ENCODE measurements at places on chromosomes 3 and 15.
A peak's percentile ranks its signal among the peaks of the same experiment; 100 is the strongest.

- no peak for DNase-seq
These were observed 34.7 kb downstream of the NUSAP1 start for GRCh38 chr15:41367418-41367817.

GRCh38 chr3:50435371-50436113 lies 67.9 kb downstream of the CACNA2D2 start:
- no peak for DNase-seq

- DNase-seq, result no peak
These were observed 26.2 kb downstream of the PCSK6 start for GRCh38 chr15:101463270-101463669.

DNA sequence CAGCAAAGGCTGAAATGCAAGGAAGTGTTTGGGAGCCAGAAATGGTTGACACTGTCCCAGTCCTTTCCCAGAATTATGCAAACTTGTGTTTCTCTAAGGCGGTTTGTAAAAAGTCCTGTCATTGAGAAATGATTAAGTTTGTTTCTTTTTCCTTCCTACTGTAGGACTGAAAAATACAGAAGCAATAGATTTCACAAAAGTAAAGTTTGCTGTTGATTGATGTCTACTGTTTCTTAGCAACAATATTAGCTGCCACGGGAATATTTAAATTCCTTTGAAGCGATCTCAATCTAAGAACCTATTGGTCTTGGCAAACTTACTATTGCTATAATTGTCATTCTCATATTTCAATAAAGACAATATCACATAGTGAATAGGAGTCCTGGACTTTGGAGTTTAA lies 100.7 kb upstream of the IL12A start:
- no peak for DNase-seq

GRCh38 chr3:15272426-15273196 lies 59.8 kb downstream of the SH3BP5 start:
- no peak for DNase-seq

GRCh38 chr15:98896802-98897732 lies 110.5 kb downstream of the PGPEP1L start:
- peak; percentile 99 for DNase-seq

DNA sequence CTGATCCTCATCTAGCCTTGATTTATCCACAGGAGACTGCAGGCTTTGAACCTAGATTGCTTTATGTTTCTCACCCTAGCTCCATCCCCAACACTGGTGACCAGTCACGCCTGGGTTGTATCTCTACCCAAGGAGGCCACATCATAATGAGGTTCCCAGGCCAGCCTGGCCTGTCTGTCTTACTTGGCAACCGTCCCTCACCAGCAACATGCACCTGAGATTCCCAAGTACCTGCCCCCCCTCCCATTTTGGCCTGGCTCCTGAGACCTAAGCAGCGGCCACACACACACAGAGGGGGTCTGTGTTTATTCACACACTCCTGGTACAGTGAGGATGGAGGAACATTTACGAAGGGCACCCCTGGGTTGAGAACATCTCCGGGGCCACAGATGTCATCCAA lies 2.4 kb downstream of the CAMK2N2 start:
- DNase-seq, result no peak

DNA sequence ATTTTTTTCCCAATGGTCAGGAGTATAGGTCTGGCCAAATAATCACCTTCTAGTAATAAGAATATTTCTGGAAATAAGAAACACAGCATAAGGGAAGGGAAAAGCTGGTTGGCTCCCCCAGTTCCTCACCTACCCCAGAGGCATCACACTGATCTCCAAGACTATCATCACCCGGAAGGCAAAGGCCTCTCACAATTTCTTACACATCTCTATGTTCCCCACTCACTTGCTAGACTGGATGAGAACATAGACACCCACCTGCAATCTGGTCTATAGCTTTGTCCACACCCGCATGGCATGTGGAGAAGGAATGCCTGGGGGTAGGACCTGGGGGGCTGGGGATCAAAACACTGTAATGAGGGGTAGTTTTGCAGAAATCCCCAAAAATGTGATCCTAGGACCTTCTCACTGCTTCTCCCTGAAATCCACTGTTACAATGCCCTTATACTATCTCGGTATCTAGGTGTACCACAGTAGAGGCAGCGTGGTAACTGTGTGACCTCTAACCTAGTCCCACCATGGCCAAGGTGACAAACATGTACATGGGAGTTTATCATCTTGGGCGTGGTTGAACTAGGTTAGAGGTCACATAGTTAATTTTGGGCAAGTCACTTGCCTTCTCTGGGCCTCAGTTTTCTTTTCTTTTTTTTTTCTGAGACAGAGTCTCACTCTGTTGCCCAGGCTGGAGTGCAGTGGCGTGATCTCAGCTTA lies 29.5 kb upstream of the NRROS start:
- DNase-seq, result no peak

GRCh38 chr3:13579063-13579462 lies 30.1 kb downstream of the FBLN2 start:
- DNase-seq, result peak; percentile 47

GRCh38 chr3:48394391-48394790 lies 22.4 kb downstream of the FBXW12 start:
- no peak for DNase-seq

DNA sequence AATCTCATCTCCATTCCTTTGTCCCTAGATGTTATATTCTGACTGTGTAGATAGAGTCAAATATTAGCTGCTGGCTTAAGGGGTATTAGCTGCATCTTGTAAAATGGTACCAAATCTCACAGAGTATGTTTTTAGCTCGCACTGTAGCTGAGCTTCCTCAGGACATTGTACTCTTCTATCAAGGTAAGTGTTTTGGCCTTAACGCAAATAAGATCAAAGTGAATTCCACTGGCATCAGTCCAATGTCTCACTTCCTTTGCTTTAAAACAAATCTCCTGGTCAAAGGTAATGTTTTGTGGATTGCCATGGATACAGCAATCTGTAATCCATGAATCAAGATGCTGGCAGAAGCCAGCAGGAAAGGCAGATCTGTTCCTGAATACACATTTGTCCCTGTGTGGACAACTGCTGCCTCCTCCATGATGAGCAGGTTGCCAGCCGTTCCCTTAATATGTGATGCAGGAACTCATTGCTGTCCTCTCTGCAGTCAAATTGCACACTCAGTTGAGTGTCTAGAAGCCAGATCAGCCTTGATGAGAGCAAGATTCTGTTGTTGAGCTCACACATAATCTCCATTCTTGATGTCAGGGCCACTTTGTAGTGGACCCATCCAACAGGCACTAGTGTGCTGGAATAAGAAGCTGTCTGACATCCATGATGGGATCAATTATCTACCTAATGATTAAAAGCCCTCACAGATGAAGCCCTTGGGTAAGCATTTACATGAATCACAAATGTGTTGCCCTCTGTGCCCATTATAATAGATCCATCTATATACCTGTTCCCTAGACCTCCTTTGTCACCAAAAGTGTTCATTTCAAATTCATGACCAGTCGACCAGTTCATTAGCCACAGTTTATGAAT lies 96.6 kb upstream of the AGTR1 start:
- peak; percentile 65 for DNase-seq

GRCh38 chr15:31867536-31868442 lies 162.5 kb upstream of the CHRNA7 start:
- peak; percentile 10 for DNase-seq

DNA sequence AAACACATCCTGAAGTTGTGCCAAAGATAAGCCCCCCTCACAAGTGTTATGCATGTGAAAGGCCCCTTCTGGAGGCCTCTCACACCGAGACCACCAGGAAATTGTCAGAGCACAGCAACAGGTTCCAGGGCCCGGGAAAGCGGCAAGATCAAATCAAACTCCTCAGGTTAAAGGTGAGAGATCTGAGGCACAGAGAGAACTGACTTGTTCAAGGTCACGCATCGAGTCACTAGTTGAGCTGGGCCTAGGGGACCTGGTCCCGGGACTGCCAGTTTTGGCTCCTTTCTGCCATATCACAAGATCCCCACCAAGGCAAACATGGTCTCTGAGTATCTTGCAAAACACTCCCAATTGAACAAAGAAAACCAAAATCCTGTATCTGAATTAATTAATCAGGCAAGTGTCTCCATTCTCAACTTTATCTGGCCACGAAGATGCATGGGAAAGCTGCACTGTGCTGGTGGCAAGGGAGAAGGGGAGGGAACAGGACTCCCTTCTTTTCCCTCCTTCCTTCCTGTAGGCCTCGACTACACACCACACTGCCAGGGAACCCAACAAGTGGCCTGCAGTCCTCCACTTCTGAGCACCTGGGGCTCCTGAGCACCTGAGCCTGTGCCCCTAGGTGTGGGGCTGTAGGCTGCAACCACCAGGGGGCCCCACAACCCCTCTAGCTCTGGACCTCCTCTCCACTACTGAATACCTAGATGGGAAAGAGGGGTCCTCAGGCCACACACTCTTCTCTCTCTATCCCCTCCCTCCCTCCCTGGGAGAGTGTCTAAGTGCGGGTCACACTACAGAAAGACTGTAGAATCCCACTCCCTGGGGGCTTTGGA lies 37.3 kb downstream of the ANP32A start:
- no peak for DNase-seq

DNA sequence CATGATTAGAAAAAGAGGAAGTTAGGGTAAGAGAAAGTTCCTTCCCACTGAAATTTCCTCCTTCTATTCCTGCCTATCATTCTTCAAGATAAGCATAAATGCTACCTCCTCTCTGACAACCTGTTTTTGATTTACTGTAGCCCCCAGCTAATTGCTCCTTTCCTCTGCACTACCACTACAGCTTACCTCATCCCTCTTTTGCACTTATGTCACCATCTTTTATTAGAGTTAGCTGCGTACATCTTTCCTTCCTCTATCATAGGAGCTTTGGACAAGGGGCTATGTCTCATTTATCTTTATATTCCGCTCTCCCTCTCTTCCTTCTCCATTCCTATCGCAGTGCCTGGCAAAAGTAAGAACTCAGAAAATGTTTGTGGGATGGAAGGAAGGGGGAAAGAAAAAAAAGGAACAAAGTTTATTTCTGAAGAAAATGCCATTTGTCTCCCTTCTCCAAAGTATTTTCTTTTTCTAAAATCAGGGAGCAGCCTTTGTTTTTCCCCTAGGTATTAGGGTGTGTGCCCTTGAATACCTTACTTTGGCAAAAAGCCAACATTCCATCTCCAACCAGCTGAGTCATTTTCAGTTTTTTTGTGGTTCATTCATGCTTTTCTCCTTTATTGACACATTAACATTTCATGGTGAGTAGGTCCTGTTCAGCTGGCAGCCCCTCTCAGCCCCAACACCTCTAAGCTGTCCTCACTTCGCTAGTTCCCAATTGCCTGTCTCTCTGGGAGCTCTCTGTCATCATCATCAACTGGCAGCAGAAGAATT lies 87.6 kb upstream of the SOX2 start:
- peak; percentile 85 for DNase-seq

GRCh38 chr3:114554731-114555130 lies 260.9 kb downstream of the TIGIT start:
- peak; percentile 20 for DNase-seq

- no peak for DNase-seq
These were observed 6.4 kb upstream of the ANKDD1A start for GRCh38 chr15:64905119-64905831.

- no peak for DNase-seq
These were observed 45.2 kb downstream of the SCN5A start for GRCh38 chr3:38604246-38604645.

- peak; percentile 74 for DNase-seq
These were observed 72.2 kb downstream of the TOP2B start for GRCh38 chr3:25592510-25592968.

- no peak for DNase-seq
These were observed 184.7 kb downstream of the PLCH1 start for GRCh38 chr3:155560135-155560534.

DNA sequence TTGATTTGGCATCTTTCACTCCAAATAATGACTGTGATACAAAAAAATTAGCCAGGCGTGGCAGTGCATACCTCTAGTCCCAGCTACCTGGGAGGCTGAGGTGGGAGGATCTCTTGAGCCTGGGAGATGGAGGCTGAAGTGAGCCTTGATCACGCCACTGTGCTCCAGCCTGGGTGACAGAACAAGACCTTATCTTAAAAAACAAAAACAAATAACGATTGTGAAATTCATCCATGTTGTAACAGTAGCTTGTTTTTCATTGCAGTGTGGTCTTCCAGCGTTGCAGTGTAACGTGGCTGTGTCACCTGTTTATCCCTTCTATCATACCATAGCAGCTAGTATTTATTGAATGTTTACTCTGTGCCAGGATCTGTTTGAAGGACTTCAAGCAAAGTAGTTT lies 120.9 kb downstream of the ITPR1 start:
- no peak for DNase-seq

GRCh38 chr3:149783576-149783975 lies 8.8 kb downstream of the ANKUB1 start:
- DNase-seq, result peak; percentile 76

- DNase-seq, result no peak
These were observed 167.0 kb upstream of the UBE2E2 start for GRCh38 chr3:23035927-23036640.

- no peak for DNase-seq
These were observed 705.3 kb upstream of the NAALADL2 start for GRCh38 chr3:174153871-174154270.

GRCh38 chr3:33424606-33425452 lies 15.4 kb downstream of the UBP1 start:
- no peak for DNase-seq

DNA sequence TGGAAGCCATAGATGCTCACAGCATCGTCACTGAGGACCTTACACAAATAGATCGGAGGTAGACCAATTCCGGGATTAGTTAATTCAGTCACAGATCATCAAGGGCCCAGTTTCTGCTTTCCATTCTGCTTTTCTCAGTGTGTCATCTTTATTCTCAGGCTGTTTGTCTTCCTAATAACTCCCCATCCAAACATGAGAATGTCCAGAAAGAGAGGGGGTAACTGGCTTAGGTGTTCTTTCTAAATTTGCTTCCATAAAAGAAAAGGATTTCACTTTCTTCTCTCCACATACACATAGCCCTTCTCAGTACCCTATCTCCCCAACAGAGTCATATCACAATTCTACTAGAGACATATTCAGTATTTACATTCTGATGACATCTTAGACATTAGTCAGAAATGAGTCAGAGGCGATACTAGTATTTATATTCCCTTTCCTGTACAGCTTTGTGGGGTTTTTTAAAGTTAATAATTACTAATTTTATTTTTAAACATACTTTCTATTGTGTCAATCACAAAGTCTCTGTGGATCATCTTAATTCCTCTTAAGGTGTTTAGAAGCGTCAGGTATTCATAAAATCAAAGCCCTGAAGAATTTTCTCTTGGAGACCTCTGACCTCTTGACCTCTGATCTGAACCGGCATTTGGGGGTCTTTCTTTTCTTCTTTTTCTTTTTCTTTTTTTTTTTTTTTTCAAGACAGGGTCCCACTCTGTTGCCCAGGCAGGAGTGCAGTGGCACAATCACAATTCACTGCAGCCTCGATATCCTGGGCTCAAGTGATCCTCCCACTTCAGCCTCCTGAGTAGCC lies 24.3 kb upstream of the IL12A start:
- DNase-seq, result peak; percentile 84

DNA sequence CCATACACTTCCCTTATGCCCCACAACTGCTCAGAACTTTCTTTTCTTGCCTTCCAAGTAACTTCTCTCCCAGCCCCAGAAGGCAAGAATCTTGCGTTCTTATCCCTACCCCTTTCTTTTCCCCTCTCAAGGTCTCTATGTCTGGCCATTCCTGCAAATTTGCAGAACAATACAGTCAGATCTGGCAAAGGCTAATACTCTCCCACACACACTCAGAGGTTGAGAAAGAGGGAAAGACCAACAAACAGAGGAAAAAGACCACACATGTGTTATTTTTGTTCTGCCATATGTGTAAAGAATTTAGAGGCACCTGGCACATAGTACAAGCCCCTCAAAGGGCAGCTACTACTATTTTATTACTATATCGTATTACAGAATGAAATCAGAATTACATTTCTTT lies 25.7 kb downstream of the GJD2 start:
- no peak for DNase-seq
